ENCODE measurements at places on chromosomes 3 and 15.
A peak's percentile ranks its signal among the peaks of the same experiment; 100 is the strongest.

DNA sequence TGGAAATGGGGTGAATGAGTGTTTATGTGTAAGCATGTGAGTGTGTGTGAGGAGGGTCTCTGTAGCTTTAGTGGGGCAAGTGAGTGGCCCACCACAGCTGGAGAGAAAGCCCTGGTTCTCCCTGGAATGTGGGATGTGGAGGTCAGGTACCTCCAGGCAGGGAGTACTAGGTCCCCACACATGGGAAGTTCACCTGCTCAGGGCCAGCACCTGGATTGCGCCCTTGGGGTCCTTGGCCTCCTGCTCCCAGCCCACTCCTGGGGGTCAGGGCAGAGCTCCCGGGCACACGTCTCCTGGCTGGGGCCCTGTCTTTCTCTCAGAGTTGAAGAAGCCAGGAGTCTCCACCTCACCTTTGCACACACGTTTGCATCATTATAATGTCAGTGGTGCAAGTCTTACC, 40.0 kb upstream of the TMCC1 start:
- no peak for DNase-seq

- peak; percentile 5 for DNase-seq
These were observed 79.3 kb downstream of the DNAH12 start for GRCh38 chr3:57464801-57465200.

DNA sequence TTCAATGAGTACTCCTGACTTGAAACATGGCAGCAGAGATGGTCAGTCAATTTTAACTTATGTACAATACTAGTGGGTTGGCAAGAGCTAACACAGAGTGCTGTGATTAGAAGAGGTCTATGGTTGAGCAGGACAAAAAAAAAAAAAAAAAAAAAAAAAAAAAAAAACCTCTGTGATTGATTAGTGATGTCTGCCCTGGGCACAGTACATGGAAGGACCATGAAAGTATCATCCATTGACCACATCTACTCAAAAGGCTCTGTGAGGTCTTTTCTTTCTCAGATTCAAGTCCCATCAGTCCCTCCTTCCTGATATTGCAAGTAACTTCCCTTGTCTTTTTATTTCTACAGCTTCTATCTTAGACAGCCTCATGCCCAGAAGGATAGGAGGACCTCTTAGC, 59.6 kb downstream of the NTRK3 start:
- no peak for DNase-seq

DNA sequence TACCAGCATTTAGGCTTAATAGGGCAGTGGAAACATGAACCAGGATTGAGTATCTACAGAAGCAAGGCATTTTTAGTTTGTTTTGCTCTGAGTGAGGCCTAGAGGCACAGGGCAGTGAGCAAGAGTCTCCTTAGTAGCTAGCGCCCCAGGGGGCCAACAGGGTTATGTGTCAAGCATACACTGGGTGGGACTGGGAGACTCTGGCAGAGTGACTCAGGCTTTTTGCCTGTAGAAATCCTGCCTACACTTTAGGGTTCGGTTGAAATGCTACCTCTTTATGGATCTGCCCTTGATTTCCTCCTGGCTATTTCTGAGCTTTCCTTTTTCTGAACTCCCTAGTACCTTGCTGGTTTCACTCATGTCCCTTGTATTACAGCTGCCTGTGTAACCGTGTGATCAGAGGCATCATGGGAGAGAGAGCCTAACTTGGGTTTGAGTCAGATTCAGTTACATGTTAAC, 72.2 kb downstream of the TOP2B start:
- peak; percentile 90 for DNase-seq

DNA sequence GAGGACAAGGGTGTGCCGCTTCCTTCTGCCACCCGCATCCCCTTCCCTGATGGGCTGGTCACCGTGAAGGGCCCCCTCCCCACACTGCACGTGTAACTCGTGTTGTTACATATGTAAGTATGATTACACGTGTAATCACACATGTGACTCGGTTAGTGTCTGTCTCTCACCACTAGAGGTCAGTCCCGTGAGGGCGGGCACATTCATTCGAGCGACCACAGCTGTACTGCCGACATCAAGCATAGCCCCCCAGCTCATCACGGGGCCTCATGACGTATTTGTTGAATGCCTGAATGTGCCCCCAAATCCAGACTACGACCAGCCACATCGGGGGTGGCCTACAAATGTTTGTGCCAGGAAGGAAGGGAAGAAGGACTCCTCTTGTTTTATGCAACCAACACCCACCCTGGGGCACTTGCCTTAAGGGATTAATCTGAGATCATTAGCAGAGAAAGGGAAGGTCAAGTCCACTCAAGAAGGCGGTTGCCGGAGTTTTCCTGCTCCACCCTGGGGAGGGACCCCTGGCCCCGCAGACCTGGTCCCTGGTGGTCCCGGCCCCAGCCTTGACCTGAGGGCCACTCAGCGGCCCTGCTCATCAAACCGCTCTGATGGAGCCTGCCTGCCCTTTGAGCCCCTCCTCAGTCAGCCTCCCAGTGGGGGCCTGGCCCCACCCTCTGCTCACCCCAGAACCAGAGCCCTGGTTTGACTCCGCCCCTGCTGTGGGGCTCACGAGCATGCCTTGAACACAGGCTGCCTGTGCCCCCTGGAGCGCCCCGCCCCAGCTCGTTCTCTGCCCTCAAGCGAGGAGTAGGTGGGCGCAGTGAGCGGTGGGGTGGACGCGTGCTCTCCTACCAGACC, 52.8 kb downstream of the RGMA start:
- DNase-seq: no peak

DNA sequence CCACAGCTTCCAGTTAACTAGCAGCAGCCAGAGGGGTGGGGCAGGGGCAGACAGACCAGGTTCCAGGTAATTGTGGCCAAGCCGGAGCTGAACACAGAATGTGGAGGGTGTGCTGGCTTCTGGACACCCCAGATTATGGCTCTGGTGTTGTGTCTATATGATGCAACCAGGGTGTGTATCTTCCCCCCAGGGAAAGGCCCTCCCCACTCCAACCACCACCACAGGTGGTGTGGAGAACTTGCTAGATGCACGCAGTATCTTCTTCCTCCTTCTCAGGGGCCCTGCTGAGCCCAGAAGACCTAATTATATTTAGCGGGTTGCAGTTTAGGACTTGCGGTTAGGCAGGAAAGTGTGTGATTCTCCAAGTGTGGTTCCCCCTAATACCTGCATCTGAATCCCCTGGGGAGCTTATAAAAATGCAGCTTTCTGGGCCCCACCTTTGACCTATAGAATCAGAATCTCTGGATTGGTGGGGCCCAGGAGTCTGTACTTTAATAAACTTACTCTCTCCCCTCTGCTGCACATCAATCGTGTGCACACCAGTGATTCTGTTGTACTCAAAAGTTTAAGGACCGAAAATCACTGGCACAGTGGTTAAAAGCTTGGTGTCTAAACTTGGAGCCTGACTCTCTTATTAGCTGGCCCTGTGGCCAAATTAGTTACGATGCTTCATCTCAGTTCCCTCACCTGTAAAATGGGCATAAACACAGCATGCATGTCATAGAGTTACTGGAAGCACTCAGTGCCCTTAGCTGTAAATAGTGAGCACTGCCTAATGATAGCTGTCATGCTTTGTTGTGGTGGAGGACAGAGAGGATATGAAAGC, 379.1 kb upstream of the PROK2 start:
- DNase-seq: no peak

DNA sequence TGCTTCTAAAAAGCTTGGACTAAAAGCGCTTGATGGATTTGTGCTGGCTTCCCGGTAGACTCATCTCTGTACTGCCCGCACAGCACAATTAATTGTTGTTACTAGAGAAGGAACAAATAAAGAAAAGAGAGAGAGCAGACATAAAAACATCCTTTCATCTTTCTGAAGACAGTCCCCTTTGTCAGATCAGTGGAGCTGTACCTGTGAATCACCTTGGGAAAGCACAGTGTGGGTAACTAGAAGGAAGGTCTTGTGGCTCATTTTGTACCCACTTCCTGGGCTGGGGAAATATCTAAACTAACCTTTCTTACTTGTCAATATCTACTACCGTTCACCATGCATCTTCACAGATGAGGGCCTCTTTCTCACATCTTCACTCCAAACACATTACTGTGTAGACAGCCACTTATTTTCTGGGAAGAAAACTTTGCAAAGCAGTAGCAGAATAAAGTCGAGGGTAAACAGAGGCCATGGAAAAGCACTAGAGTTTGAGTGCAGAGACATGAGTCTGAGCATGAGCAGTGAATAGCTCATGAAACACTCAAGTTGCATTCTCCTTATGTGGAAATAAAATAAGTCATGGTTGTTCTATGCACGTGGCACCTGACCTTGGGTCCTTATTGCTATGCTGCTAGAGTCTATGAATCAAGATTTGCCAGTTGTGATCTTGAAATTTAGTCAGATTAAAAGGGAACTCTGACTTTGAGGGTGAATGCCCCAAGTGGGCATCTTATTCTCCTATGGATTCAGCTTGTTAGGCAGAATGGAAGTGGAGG, 169.3 kb downstream of the LPP start:
- no peak for DNase-seq

DNA sequence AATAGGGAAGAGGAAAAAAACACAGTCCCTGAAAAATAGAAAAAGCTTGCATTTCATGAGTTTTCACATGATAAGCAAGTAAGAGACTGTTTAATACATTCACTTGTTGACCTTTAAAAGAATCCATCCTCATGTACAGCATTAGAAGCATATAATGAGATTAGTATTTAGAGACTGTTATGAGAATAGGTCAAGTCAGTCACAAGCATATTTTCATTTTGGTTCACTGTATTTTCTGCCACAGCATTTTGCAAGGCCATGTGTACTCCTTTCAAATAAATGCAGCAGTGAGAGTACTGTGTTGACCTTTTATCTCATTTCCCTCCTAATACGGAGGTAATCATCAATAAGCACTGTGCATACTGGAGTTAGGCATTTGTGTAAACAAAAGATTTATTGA, 162.2 kb upstream of the SETMAR start:
- DNase-seq: no peak

DNA sequence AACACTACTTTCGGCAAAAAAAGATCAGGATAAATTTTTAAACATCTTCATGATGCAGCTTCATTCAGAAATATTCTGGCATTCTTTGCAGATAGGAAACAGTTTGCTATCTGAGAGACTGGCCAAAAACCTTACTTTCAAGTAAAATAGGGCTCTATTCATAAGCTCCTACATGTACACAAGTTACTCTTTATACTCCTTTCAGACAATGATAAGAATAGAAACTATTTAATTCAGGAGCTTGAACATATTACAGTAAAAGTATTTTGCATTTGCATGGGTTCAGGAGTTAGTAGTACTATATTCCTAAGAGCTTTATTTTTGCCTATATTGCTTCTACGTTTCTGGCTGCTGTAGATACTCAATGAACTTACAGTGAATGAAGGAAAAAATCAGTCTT, 70.5 kb downstream of the PLOD2 start:
- no peak for DNase-seq

GRCh38 chr15:86505951-86506350, 426.3 kb downstream of the AGBL1 start:
- DNase-seq: no peak

DNA sequence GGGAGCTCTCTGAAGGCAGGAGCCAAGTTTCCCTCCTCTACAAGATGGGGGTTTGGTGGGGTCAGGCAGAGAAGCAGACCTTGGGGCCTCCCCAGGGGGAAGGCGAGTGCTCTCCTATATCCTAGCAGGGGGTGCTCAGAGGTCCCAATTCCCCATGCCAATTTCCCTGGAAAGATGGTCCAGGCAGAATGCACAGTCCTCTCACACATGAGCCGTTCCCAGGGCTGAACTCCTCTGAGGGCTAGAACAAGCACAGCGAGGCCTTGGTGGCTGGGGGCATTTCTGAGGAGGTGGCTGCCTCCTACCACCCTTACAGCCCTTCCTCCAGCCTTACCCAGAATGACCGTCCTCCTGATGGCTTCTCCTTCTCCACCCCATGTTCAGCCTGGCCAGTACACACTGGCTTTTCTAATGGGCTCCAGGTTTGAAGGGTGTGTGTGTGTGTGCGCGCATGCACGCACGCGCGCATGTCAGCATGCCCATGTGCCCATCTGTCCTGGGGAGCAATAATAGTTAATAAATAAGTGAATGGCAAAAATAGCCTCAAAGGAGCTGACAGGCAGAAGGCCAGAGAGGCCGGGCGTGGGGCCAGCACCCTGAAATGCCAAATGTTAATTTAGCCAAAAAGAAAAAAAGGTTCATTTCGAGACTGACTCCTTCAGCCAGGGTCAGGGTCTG, 24.4 kb downstream of the ADCY5 start:
- no peak for DNase-seq

GRCh38 chr3:88032245-88032644, 26.6 kb downstream of the CGGBP1 start:
- DNase-seq: no peak

GRCh38 chr15:71237456-71238188, 122.4 kb downstream of the THSD4 start:
- peak; percentile 99 for DNase-seq

- DNase-seq: peak; percentile 54
These were observed 24.1 kb downstream of the DUT start for GRCh38 chr15:48355377-48355776.

GRCh38 chr15:26983822-26984221, 12.8 kb downstream of the GABRG3 start:
- no peak for DNase-seq

DNA sequence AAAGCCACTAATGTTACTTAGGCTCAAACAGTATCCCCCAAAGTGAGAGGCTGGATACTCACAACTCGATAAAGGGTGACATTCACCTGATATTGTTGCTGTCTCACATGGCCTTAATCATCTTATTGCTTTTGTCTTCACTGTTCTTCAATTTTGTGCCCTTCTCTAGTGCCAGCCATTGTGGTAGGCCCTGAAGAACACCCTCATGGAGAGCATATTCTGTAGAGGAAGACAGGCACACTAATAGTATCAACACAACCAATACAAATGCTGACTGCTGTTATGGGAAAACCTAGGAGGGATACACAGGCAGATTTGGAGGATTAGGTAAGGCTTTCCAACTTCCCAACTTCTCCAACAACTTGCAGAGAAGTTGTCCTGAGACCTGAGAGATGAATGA, 4.1 kb upstream of the BLM start:
- no peak for DNase-seq

- no peak for DNase-seq
These were observed 42.8 kb downstream of the MAP2K1 start for GRCh38 chr15:66429546-66429945.

DNA sequence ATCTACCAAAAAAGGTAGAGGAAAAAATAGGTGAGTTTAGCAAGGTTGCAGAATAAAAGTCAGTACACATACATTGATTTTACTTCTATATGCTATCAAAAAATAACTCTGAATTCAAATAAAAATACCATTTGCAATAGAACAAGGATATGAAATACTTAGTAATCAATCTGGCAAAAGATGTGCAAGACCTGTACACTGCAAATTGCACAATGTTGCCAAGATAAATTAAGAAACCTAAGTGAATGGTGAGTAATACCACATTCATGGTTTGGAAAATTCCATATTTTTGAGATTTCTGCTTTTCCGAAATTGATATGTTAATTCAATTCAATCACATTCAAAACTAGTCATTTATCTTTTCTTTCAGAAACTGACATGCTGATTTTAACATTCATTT, 464.8 kb downstream of the EPHA3 start:
- DNase-seq: no peak

- no peak for DNase-seq
These were observed 823.9 kb upstream of the CFAP20DC start for GRCh38 chr3:59873576-59874230.

DNA sequence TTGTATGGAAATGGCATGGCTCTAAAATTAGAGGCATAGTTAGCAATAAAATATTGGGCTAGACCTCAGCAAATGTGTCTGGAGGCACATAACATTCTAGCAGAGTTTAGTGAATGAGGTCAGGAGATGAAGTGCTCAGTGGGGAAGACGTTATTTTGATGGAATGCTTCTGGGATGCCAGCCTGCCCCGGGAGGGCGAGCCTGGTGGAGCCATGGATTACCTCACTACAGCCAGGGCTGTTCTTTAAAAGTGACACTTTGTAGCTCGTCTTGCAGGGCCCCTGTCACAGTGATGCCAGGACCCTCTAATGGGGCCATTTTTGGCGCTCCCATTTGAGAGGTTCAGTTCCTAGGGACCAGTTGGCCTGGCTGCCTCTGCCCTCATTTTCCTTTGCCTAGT, 48.5 kb downstream of the PXYLP1 start:
- DNase-seq: peak; percentile 52
